ENCODE measurements at places on chromosomes 2 and 18.

GRCh38 chr18:48197819-48198218, 211.4 kb downstream of the ZBTB7C start:
- no peak for DNase-seq

GRCh38 chr2:61181382-61182058, 19.5 kb downstream of the C2orf74 start:
- DNase-seq = no peak

- no peak for DNase-seq
Observed at GRCh38 chr2:12340164-12340563, 376.6 kb upstream of the TRIB2 start.

DNA sequence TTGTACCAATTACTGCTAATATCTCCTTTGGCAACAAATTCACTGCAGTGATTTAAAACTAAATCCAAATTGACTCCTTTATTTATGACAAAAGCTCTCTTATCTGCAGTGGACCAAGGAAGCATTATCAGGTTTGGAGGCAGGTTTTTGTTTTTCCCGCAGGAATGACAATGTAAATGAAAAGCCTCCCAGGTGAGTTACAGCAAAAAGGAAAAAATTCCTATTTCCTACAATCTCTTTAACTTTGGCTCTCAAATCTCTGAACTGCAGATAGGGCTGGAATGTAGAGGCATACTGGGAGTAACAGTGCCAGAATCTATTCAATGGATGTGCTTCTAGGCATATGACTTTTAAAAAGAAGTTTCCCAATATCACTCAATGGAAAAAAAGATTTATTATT, 28.9 kb upstream of the LRP2 start:
- DNase-seq = no peak

GRCh38 chr2:237487496-237487895, 445 bp downstream of the MLPH start:
- DNase-seq = no peak

GRCh38 chr2:239724851-239725550, 300.1 kb downstream of the NDUFA10 start:
- no peak for DNase-seq

DNA sequence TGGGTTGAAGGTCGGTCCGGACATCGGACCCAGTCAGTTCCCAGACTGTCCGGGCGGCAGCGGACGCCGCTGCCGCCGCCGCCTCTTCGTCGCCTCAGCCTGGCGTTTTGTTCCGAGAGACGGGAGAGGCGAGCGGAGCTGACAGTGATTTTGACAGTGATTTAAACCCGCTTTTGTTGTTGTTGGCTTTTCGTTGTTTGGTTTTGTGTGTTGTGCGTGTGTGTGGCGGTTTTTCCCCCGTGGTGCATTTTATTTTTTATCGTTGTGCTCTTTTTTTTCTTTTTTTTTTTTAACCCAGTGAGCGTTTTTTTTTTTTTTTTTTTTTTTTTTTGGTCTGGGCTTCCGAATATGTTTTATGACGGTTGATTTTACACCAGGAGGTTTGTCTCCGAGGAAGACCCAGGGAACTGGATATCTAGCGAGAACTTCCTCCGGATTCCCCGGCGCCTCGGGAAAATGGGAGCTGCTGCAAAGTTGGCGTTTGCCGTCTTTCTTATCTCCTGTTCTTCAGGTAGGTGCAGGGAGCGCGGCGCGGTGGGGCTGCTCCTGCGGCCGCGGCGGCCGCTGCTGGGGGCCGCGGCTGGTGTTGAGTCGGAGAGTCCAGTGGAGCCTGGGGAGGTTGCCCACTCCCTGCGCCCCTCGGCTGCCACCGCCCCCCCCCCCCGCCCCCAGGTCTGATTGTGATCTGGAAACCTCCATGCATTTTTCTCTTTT, at the start of gene ACVR2A:
ACVR2A (plus strand) TSS at position 333 of the 714 bp plus-strand sequence; CDS start at position 457, 124 bp downstream.
- no peak for DNase-seq
